Activated CD8-positive, alpha-beta memory T cell treated with anti-CD3 and anti-CD28 coated beads for 4 hours (primary cell): ENCODE measurements at places on chromosomes 6 and 20.

- DNase-seq: no peak
Observed at GRCh38 chr20:2858591-2858990, 14.7 kb upstream of the PTPRA start.

DNA sequence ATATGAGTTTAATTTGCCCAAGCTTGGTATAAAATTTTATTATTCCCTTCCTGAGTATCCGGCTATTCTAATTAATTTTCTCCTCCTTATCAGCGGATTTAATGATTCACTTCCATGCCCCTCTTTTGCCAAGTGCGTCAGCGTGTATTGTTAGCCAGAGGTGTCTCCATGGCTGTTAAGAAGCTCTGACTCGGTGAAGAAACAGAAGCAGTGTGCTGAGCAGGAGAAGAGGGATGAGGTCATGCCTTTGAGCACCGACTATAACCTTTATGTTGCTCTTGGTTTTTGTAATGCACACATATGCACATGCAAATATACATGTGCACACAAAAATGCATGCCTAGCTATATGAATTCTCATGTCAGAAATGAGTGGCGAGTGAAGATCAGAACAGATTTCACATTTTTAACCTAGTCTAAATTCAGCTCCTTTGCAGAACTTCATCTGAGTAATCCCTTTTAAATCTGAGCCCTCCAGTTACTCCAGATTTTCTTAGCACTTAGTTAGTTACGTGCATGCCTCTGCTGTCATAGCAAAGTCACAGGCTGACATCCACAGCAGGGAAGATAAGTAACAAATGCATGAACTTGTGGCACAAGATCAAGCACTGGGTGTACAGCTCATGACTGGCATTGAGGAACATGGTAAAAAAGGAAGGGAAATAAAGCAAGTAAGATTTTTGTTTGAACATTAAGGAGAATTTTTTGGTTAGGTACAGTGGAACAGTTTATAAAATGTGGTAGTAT is 24.3 kb downstream of the HTR1E start:
- DNase-seq: no peak

DNA sequence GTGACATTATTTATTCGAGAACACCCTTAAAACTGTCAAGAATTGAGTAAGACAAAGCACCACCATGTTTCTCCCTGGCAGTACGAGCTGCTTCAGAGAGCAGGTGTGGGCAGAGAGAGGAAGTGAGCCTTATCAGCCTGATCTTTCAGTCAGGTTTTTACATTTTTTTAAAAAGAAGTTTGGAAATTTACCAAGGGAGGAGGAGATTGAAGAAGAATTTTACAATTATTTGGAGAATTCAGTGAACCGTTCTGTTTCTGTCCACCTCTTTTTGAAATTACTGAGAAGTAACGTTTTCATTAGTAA is 75.5 kb downstream of the ZDHHC14 start:
- no peak for DNase-seq

DNA sequence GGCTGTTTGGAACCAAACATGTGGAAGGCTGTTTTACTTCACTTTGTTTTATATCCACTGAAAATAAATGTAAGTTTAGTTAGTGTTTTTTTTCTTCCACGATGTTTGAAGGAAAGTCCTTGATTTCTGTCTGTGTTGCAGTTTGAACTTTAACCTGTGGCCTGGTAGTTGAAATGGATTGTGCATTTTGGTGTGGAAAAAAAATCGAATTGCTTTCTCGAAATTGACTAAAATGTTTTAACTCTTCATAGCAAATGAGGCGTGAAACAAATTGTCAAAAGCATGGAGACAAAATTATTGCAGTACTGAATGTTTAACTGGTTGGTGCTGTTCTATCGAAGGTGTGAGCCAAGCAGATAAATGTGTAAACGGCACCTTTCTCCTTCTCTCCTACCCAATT is 24.5 kb downstream of the ARID1B start:
- no peak for DNase-seq

DNA sequence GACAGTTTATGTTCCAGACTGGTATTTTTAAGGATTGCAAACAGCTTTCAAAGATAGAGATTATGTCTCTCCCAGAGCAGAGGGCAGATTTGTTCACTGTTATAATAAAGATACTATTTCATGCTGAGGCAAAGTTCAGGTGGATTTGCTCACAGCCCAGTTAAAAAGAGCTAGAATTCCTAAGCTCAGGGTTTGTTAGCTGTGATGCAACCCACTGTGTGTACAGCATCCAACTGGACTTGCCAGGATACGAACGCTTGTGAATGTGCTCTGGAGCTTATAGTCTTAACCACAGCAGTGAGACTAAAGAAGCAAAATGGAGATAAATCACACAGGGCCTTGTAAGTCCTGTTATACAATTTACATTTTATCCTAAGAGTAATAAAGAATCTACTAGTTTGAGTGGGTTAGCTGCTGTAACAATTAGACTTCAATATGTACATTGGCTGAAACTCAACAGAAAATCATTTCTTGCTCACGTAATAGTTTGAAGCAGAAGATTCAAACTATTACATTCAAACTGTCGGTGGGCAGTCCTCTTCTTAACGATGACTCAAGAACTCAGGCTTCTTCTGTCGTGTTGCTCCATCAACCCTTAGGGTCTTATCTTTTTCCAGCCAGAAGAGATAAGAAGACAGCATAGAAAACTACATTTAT is 204.0 kb upstream of the PLN start:
- no peak for DNase-seq

DNA sequence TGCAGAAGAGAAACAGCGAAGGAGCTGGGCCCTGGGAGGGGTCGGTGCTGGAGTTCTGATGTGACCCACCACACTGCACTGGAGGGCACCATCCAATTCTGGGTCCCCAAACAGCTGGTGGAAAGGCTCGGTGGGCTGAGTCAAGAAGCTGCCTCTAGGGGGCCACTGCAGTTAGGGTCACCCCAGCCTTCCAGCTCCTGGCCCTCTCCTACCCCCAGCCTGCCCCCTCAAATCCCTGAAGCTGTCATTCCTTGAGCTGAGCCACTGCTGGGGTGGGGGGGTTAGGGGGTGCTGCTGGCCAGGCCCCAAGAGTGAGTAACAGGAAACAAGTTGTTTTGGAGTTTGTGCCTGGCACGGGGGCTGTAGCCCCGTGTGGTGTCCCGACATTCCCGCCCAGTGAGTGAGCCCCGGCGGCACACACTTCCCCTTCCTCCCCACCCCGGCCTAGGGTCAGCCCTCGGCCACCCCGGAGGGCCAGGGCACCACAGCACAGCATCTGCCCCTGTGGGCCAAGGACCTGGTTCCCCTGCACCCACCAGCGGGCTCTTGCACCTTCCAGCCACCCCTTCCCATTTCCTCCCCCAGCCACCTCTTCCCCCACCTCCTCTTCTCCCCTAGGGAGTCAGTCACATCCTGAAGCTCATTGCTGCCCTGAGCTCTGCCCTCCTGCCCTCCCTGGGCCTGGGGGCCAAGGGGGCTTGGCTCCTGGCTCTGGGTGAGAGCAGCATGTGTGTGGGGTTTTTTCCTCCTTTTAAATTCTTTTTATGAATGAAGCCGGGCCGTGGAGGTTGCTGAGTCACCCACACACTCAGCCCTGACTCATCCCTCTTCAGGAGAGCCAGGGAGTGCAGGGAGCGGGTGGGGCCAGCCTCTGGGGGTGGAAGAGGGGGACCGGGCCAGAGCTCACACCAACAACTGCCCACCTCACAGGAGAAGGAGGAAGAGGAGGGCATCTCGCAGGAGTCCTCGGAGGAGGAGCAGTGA is 4.6 kb downstream of the SMIM29 start:
- DNase-seq: peak; percentile 44

GRCh38 chr6:129342796-129343195 is 367.2 kb downstream of the ARHGAP18 start:
- DNase-seq: no peak

- DNase-seq: no peak
Observed at GRCh38 chr20:51631011-51631950, 88.8 kb upstream of the NFATC2 start.

DNA sequence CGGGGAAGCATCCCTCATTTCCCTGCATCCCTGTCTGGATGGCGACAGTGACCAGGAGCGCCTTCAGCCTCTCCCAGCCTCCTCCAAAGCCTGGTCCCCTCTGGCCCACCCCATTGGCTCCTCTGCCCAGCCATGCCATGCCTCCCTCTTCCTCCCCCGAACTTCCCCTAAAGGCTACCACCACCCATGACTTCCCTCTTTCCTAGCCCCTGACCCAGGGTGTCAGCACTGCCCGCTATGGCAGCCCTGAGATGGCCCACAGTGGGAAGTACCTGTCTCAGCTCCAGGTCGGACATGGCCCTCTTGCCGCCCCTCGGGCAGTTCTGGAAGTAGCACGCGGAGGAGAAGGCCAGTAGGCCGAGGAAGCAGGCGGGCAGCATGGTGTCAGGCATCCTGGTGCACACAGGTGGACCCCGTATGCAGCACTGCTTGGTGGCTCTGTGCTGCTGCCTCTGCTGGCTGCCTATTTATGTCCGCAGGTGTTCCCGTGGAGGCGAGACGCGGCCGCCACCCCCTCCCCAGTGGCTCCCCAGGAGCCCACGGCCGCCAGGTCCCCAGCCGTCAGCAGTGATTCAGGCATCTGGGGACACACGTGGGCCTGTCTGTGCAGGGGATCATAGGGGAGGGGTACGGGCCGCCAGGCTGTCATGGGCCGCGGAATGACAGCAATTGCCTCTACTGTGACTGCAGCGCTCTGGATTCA is at the start of gene AVP:
TSS of gene AVP (minus strand) at position 442 of the 703 bp plus-strand sequence. CDS start at position 392, 50 bp downstream.
- DNase-seq: no peak

DNA sequence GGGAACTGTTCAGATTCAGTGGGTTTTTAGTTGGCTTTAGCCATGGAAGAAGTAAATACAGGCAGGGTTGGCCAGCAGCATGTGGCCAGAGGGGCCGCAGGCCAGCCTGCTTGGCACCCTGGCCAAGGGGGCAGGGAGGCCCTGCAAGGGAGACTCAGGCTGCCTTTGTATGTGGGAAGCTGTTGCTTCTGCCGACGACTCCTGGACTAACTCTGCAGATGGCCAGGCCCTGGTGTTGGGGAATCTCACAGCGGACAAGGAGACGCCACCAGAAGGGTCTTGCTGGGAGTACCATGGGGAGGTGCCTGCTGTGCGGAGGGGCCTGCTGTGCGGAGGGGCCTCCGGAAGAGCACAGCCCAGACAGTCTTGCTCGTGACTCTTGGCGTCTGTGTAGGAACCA is 25.2 kb downstream of the PYGB start:
- no peak for DNase-seq

- DNase-seq: no peak
Observed at GRCh38 chr6:104940893-104941728, 15.8 kb upstream of the LIN28B start.

DNA sequence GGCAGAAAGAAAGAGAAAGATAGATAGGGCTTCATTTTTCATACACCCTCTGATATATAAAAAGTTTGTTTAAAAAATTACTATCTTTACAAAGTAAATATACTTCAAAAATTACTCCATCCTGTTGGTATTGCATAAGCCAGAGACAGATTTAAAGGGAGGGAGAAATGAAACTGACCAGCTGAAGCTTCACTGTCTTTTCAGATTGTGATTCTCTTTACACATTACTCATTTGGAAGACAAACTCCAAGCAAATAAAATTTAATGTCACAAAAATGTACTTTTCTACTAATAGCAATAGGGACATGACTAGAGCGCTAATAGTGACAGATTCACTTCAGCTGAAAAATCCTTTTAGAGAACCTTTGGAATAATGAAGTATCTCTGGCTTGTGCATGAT is 38.6 kb upstream of the MARCKS start:
- DNase-seq: no peak

DNA sequence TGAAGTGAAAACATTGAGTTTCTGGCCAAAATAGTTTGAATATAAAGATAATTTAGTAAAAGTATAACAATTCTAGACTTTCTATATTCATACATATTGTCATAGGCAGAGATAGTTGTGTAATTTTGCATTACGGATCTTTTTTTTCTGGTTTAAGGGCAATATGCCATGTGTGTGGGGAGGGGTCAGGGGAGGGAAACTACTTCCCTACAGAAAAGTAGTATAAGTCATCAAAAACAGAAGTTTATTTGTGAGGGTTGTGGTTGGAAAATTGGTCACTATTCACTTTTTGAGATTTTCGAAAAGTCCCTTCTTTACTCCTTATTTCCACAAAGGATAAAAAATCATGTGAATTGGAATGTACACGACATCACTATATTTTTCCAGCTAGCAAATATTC is 288.2 kb upstream of the PREP start:
- DNase-seq: no peak

GRCh38 chr6:24893342-24893850 is 42.4 kb downstream of the RIPOR2 start:
- no peak for DNase-seq

- no peak for DNase-seq
Observed at GRCh38 chr20:13220904-13221297, at the start of gene ISM1. Gene ISM1, plus strand, starts transcription at chr20:13221274. Its CDS starts 503 bp downstream, at chr20:13221777.

- no peak for DNase-seq
Observed at GRCh38 chr6:7214468-7214867, 98.5 kb downstream of the SSR1 start.

DNA sequence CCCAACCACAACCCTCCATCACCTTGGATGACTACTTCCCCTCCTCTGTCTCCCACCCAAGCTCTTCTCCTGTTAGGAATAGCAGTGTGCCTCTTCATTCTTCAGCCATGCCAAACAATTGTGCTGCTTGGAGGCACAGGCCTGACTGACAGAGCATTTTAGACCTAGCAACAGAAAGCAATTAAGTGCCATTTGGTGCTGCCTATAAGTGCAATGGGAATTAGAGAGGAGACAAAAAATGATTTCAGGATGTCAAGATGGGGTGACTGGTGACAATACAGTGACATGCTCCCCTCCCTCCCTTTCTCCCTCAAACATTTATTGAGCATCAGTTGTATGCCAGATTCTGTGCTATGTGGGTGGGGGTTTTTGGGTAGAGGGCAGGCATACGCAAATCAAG is 322.6 kb upstream of the MOCS1 start:
- DNase-seq: no peak

DNA sequence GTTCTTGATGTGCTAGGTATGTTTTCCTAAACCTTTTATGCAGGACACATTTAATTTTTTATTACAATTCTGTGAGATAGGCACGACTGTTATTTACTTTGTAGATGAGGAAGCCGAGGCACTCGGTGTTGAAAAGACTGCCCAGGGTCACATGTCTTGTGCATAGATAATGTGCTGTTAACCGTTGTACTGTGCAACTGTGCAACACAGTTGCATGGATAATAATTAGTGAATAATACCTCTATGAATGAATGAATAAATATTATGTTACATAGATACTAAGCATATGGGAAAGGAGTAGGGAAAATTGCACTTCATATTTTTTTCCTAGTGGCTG is 60.3 kb upstream of the DEK start:
- DNase-seq: no peak

GRCh38 chr20:61608275-61609085 is 356.4 kb downstream of the CDH4 start:
- DNase-seq: no peak

DNA sequence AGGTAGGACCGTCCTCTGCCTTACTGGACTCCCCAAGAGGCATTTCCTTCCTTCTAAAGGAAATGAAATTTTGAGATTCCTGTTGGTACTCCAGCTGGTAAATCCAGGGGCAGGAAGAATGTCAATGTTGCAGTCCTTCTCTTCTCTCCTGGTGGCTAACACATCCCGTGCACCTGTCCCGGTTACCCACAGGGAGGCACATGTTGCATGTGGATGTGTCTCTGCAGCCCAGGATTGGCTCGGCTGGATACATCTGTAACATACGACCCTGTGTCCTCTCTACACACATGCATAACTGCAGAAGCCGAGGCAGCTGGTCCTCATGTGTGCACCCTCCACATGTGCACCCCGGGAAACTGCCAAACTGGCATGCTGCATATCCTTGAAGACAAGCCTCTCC is 1.3 kb upstream of the LRFN2 start:
- no peak for DNase-seq
